Esophagus muscularis mucosa (tissue), 4 donors: ENCODE measurements at places on chromosomes 7 and 10. TPM values are rescaled to one million over a fixed set of nuclear protein-coding genes. Genes with fewer than 3 reads are reported as not detected.

DNA sequence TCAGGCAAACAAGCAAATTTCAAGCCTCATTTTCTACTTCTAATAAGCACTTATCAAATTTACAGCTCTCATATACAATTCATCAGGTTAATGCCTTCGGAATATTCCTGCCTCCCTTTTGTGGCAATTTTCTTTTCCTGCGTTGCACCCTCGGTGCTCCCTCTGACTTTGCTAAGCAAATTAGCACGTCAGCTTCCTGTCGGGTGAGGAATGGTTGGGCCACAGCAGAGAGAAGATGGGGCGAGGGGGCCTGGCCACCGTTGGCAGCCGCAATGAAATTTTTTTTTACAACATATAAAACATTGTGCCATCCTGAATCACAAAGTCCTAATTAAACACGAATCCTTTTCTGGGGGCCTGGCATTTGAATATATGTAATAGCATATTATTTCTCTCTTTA, 28.1 kb downstream of the ELFN1 start:
- H3K4me1 ChIP-seq, result no peaks in the 10 kb centered on the region
- no peak for DNase-seq
- H3K27me3 ChIP-seq, result no peaks in the 10 kb centered on the region
- H3K27ac ChIP-seq, result no peak overlapping the region
- no peak overlapping the region for H3K4me3 ChIP-seq
- H3K36me3 ChIP-seq, result no peaks in the 10 kb centered on the region

GRCh38 chr7:137386966-137387365, 43.4 kb upstream of the PTN start:
- H3K27me3 ChIP-seq, result no peaks in the 10 kb centered on the region
- no peak for DNase-seq
- no peak overlapping the region for H3K27ac ChIP-seq
- no peaks in the 10 kb centered on the region for H3K36me3 ChIP-seq
- H3K4me1 ChIP-seq, result no peaks in the 10 kb centered on the region

The TMEM229A gene
- not detected for total RNA-seq

GRCh38 chr7:57867884-57868701, 418.1 kb downstream of the ZNF716 start:
- H3K27ac ChIP-seq, result no peak overlapping the region
- no peak for DNase-seq
- H3K27me3 ChIP-seq, result peaks cover 16% of the 10 kb centered on the region
- H3K36me3 ChIP-seq, result no peaks in the 10 kb centered on the region

DNA sequence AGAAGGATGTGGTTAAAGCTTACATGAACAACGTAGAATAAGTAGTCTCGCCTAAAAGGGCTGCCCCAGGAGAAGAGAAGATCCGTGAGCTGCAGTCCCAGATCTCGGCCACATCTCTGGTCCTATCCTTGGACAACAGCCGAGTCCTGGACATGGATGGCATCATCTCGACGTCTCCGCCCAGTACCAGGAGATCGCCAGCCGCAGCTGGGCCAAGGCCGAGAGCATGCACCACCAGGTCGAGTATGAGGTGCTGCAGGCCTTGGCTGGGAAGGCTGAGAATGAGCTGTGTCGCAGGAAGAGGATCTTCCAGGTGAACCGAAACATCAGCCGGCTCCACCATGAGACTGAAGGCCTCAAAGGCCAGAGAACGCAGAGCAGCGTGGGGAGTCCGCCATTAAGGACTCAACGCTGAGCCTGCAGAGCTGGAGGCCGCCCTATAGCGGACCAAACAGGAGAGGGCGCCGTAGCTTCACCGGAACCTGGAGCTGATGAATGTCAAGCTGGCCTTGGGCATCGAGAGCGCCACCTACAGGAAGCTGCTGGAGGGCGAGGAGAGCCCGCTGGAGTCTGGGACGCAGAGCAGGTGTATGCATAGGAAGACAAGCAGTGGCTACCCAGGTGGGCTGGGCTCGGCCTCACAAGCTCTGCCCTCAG, 22.2 kb downstream of the LIPK start:
- peaks cover 11% of the 10 kb centered on the region for H3K27me3 ChIP-seq
- no peaks in the 10 kb centered on the region for H3K4me1 ChIP-seq
- no peak overlapping the region for H3K4me3 ChIP-seq
- H3K36me3 ChIP-seq, result no peaks in the 10 kb centered on the region
- DNase-seq, result no peak
- H3K27ac ChIP-seq, result no peak overlapping the region

The NANOS1 gene
- total RNA-seq, result 14.3 TPM

DNA sequence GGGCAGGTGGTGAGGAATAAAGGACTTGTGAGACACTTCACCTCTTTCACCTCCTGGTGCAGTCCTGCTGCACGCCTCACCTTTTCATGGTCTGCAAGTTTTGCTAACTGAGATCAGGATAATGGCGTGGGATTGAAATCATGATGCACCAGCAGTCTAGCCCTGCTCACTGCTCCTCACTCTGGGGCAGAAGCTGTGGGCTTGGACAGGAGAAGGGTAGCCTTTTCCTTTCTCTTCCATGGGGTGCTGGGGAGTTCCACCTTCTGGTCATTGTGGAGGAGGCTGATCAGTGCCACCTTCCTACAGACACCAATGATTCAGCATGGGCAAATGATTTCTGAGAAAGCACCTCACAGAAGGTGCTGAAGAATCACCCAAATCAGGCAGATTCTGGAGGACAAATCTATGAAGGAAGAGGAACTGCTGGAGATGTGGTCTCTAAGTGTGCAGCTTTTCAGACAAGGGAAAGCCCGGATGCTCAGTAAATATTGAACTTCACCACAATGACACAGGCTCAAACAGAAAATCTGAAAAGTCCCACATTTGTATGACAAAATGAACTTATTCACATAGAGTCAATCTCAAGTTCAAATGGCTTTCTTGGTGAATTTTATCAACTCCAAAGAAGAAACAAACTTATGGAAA, 19.7 kb downstream of the MBL2 start:
- H3K27ac ChIP-seq, result no peak overlapping the region
- no peaks in the 10 kb centered on the region for H3K4me1 ChIP-seq
- H3K4me3 ChIP-seq, result no peak overlapping the region

GRCh38 chr10:46019569-46020343, 10.7 kb downstream of the NCOA4 start:
- peak overlapping the region; percentile 24 for H3K27ac ChIP-seq
- H3K4me1 ChIP-seq, result peaks cover 86% of the 10 kb centered on the region
- no peaks in the 10 kb centered on the region for H3K27me3 ChIP-seq
- DNase-seq, result no peak
- H3K4me3 ChIP-seq, result no peak overlapping the region
- peaks cover 16% of the 10 kb centered on the region for H3K36me3 ChIP-seq

GRCh38 chr10:104819731-104820130, 178.6 kb downstream of the SORCS3 start:
- no peak overlapping the region for H3K27ac ChIP-seq
- H3K27me3 ChIP-seq, result no peaks in the 10 kb centered on the region
- H3K4me3 ChIP-seq, result no peak overlapping the region
- no peaks in the 10 kb centered on the region for H3K4me1 ChIP-seq
- no peak for DNase-seq

The MOGAT3 gene
- total RNA-seq, result not detected

DNA sequence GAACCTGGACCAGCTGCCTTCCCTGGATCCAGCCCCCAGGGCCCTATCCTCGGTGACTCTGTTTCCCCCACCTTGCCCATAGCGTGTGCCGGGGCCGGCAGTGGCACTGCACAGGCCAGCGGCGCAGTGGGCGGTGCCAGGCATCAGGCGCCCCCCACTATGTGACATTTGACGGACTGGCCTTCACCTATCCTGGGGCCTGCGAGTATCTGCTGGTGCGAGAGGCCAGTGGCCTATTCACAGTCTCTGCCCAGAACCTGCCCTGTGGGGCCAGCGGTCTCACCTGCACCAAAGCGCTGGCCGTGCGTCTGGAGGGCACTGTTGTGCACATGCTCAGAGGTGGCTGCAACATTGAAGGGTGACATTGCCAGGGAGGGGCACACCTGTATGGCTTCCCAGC, 12.0 kb upstream of the ZNF467 start:
- no peaks in the 10 kb centered on the region for H3K36me3 ChIP-seq
- DNase-seq, result no peak
- no peak overlapping the region for H3K27ac ChIP-seq
- no peak overlapping the region for H3K4me3 ChIP-seq
- H3K4me1 ChIP-seq, result peaks cover 17% of the 10 kb centered on the region

The GIMAP2 gene
- total RNA-seq, result 5.8 TPM

The RNF32 gene
- 0.83 TPM for total RNA-seq

The GRB10 gene
- total RNA-seq, result 69.1 TPM

DNA sequence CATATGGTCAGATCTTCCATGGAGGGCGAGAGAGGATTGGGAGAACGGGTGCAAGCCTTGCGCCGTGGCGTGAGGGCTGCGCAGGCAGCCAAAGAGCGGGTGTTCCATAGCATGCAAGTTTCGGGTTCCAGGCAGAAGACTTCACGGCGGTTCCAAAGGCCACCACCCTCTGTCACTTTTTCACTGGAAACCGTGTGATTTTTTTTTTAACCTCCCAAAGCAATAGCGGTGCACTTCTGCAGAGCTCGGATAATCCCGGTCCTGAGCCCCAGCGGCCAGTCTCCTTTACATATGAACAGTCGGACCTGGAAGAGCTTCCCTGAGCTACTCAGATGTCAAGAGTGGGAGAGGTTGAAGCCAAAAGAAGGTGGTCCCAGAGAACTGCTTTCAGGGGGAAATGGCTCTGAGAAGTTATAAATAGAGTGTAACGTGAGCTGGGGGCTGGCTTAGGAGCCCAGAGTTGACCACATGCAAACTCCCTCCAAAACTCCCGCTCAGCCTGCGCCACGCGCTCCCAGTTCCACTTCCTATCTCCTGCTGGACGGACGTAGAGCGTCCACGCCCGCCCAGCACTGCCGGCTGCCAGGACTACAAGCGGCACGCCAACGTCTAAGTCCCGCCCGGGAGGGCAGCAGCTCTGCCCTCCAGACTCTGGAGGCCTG, at the start of gene MEOX2:
MEOX2 (minus strand) TSS at position 389 of the 662 bp plus-strand sequence; CDS start at position 108, 281 bp downstream.
- peak; percentile 92 for DNase-seq
- no peaks in the 10 kb centered on the region for H3K36me3 ChIP-seq
- H3K4me3 ChIP-seq, result peak within 1 kb of the TSS; percentile 61
- H3K27me3 ChIP-seq, result peaks cover 43% of the 10 kb centered on the region
- H3K4me1 ChIP-seq, result peaks cover 22% of the 10 kb centered on the region

GRCh38 chr10:29670761-29671160, 36.0 kb upstream of the SVIL start:
- no peak for DNase-seq
- no peak overlapping the region for H3K4me3 ChIP-seq
- peak overlapping the region; percentile 40 for H3K27ac ChIP-seq
- H3K36me3 ChIP-seq, result peaks cover 18% of the 10 kb centered on the region
- peaks cover 63% of the 10 kb centered on the region for H3K4me1 ChIP-seq

DNA sequence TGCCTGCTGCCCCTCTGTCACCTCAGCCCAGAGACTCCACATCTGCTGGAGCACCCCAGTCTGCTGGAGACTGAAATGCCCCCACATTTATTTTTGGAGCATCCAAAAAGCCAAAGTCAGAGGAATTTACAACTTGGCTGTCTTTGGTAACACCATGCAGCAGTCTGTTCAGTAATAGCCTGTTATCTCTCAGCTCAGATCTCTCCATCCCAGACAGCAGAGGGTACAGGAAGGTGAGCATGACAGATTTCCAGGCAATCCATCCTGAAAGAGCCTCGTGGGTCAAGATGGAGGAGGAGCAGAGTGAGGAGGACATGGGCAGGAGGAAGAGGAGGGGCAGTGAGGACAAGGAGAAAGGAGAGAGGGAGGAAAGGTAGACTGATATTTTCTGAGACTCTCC, 55.9 kb downstream of the GRID1 start:
- DNase-seq, result no peak
- no peaks in the 10 kb centered on the region for H3K36me3 ChIP-seq
- H3K4me1 ChIP-seq, result no peaks in the 10 kb centered on the region
- H3K27me3 ChIP-seq, result no peaks in the 10 kb centered on the region

The GRM3 gene
- not detected for total RNA-seq

DNA sequence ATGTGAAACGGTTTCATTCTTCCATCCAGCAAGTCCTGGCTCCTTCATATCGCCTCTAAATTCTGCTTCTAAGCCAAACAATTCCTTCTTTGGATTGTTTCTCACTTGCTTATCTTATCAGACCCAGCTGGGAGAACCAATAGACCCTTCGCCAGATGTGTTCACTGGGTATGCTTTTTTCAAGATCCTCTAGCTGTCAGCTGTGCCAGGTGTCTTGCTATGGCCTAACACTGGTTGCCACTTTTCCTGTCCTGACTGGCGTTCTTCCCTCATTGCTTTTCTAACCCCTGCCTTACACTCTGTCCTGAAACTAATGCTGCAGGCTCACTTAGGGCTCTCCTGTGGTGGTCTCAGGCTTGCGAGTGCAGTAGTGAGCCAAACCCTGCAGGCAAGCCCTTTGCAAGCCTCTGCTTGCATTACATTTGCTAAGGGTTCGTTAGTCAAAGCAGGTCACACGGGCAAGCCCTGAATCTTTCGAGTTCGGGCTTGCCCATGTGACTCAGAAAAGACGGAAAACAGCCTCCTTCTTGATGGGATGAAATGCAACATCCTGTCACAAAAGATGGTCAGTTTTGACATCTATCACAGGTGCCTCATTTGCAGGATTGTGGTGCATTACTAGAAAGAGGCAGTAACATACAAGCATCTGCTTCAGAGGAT, 92.8 kb downstream of the VWC2 start:
- no peak overlapping the region for H3K27ac ChIP-seq
- DNase-seq, result no peak
- no peaks in the 10 kb centered on the region for H3K4me1 ChIP-seq
- H3K36me3 ChIP-seq, result no peaks in the 10 kb centered on the region

GRCh38 chr7:101744588-101744987, 72.8 kb upstream of the CUX1 start:
- H3K27me3 ChIP-seq, result no peaks in the 10 kb centered on the region
- DNase-seq, result no peak
- peaks cover 14% of the 10 kb centered on the region for H3K4me1 ChIP-seq
- H3K36me3 ChIP-seq, result no peaks in the 10 kb centered on the region
- H3K4me3 ChIP-seq, result no peak overlapping the region

The NOC3L gene
- 22.7 TPM for total RNA-seq

The CACNA2D1 gene
- total RNA-seq, result 60.0 TPM

The IRF5 gene
- total RNA-seq, result 7.6 TPM

DNA sequence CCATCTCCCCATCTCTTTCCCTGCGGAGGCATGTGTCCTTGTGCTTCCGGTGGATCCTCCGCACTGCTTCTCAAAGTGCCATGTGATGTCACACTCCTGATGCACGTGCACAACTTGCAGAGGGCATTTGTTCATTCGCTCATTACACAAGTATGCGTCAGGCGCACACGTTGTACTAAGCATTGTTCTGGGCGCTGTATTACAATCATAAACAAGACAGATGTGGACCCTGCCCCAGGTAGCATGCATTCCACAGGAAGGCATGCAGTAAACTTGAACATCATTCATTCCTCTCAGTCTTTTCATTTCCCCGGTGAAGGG, 9.0 kb upstream of the RAMP3 start:
- no peak for DNase-seq
- H3K4me1 ChIP-seq, result no peaks in the 10 kb centered on the region
- no peaks in the 10 kb centered on the region for H3K36me3 ChIP-seq
- H3K27ac ChIP-seq, result no peak overlapping the region
- no peak overlapping the region for H3K4me3 ChIP-seq
- no peaks in the 10 kb centered on the region for H3K27me3 ChIP-seq

The DNAJC12 gene
- 7.6 TPM for total RNA-seq
